ENCODE measurements at places on chromosomes 7 and 10.

DNA sequence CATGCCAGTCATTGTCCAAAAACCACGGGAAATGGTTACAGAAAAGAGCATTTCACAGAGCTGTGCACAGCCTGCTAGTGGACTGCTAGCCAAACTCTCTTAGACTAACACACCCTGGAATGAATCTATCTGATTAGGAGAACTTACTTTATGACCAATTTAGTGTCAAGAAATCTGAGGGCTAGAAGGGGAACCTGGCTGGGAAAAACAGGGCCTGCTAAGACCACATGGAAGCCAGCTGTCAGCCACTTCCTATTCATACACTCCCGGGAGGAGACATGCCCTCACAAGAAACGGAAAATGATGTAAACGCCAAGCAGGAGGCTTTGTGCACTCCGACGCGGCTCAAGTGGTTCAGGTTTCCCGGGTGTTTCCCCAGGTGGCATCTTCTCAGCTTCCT is 54.8 kb downstream of the MPP7 start:
- DNase-seq = no peak

- peak; percentile 8 for DNase-seq
These were observed 6.4 kb downstream of the ZFYVE27 start for GRCh38 chr10:97743169-97743943.

DNA sequence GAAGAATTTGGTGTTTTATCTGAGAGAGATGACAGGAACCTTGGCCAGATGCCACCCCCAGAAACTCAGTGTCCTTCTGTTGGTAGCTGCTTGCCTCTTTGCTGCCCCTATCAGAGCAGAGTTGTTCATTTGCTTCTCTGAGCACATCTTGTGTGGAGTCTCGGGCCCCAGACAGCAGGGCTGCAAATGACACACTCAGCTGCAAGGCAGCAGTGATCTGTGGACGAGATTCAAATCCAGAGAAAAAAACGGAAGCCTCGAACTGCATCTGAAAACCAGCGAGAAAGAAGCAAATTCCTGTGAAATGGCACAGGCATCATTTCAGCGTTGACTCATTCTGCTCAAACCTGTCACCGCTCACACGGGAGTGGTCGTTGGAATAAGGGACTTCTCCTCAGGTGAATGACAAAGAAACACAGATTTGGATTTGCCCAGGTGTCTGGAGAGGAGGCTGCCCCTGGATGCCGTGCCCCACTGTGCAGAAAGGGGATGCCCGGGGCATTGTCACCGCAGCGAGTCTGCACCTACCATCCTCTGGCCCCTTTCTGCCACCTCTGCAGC is 144.7 kb downstream of the PFKFB3 start:
- DNase-seq = no peak

- DNase-seq = no peak
These were observed 316.5 kb upstream of the IMMP2L start for GRCh38 chr7:111878785-111879184.

DNA sequence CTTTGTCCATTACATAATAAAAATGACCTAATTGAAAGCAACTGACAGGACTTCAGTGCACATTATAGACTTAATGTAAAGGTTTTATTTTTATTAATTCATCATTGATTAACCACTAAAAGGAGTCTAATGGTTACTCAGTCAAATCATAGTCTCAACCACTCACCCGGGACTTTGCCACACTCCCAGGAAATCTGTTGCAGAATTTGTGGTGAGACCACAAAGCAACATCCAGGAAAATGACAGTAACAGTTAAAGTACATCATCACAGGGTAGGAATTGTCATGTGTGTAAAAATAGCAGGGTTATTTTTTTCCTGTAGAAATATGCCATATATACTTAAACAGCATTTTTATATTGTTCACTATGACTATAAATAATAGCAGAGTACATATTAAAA is 6.3 kb upstream of the HGF start:
- DNase-seq = no peak

DNA sequence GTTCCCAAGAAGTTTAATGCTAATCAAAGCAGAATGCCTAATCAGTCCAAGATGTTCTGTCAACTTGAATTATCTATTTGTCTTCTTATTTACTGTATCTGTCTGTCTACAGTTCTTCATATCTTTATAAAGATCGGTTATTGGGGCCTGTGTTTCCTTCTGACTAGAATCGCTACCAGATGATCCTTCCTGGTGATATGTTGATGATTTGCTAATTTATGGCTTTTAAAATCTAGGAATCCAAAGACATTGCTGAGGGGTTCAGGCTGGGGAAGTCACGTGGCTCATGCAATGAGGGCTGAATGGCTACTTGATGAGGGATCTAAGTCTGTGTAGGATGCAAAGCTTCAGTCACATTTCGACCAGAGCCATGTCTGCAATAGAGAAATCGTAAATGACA is 536.3 kb downstream of the KCNMA1 start:
- no peak for DNase-seq

- DNase-seq = no peak
These were observed 163.8 kb upstream of the KLF14 start for GRCh38 chr7:130897515-130898419.

DNA sequence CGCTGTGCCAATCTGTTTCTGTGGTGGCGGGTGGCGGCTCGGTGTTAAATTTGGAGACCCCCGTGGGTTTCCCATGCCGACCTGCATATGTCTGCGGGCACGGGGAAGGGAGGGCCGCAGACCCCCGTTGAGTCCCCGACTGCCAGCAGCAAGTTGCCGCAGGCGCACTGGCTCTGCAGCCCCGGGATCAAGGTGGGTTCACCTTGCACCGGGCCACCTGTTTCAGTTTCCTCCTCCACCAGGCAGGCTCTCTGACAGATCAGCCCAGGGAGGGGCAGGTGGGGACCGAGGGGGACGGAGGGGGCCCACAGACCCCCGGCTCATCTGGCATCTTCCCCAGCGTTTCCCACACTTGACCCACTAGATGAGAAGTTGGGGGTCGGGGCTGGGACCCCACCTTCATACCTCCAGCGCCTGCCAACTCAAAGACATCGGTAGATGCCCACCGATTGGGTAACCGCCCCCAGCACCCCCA is 95.9 kb downstream of the CUX1 start:
- DNase-seq = no peak

- DNase-seq = peak; percentile 89
These were observed 161.1 kb downstream of the PAXIP1 start for GRCh38 chr7:154841731-154842331.

DNA sequence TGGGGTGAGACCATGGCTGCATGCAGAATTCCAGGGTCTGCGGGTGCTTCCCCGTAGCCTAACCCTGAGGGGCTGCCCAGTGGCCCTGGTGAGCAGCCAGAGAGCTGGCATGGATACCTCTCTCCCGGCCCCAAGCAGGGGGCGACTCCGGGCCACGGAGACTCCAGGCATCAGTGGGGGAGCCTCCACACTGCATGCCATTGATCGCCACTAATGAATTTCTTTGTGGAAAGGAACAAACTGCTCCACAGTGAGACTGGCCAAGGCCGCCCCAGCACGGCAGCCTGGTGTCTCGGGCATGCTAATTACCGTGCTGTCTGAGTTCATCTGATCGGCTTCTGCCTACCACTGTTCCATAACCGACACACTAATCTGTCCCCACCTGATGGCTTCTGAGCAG is 184.4 kb downstream of the GRID1 start:
- no peak for DNase-seq

GRCh38 chr7:42236266-42236975 is 588 bp downstream of the GLI3 start:
- DNase-seq = peak; percentile 33

DNA sequence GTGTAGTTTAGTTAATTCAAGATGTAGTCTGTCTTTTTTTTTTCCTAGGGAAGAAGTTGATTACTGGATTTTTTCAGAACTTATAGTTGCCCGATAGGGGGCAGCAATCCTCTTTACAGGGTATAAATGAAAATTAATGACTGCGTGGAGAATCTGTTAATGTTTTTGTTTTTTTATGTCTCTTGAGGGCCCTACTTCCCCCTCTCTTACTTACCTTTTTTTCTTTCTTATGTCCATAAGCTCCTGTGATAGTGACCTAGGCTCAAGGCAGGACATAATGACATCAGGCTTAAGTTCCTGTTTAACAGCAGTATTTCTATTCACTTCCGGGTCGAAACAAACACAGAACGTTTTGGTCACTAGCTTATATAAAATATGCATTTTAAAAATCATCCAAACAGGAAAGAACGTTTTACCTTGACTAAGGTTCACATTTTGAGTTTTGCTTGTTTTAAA is 18.8 kb downstream of the CDC123 start:
- peak; percentile 59 for DNase-seq

- peak; percentile 32 for DNase-seq
These were observed 118.6 kb upstream of the BTBD16 start for GRCh38 chr10:122152544-122152943.

DNA sequence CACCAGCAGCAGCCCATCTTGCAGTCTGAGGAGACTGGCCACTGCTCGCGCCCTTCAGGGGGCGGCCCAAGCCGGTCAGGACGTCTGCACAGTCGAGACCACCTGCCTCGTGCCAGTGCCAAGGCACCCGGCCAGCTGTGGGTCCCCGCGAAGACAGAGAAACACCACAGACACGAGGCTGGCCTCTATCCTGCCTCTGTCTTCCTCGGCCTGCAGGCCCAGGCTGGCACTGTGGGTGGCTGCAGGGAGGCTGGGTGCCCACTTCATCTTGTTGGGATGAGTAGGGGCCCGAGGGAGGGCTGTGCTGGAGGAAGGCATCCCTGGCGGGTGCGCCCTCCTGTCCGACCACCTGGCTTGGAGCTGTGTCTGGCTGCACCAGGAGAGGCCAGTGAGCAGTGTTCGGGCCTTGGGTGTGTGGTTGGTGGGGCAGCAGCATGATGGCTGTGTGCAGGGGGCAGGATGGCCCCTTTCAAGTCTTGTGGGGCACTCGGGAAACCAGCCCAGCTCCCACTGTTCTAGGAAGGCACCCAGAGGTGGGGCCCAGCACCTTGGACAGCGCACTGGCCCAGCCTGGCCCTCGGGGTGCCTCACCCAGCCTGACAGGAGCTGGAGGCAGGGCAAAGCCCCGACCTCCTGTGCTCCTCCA is 7.3 kb downstream of the DPYSL4 start:
- DNase-seq = no peak

DNA sequence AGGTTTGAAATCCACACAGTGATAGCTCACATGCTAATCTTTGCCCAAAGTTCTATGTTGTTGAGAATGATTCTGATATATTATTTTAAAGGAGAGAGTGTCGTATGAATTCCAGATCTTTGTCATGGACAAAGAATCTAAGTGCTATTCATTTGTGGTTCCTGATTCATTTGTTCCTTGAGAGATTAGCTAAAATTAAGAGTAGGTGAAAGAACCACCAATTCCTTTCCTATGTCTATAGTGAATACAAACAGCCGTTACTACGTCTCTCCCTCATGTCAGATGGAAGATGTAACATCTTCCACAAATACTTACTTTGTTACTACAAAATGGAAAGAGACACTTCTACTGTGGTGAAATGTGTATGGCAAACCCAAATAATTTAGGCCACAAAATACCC is 3.3 kb upstream of the PLXDC2 start:
- no peak for DNase-seq

- DNase-seq = no peak
These were observed 116.3 kb downstream of the MLLT10 start for GRCh38 chr10:21650353-21650752.

DNA sequence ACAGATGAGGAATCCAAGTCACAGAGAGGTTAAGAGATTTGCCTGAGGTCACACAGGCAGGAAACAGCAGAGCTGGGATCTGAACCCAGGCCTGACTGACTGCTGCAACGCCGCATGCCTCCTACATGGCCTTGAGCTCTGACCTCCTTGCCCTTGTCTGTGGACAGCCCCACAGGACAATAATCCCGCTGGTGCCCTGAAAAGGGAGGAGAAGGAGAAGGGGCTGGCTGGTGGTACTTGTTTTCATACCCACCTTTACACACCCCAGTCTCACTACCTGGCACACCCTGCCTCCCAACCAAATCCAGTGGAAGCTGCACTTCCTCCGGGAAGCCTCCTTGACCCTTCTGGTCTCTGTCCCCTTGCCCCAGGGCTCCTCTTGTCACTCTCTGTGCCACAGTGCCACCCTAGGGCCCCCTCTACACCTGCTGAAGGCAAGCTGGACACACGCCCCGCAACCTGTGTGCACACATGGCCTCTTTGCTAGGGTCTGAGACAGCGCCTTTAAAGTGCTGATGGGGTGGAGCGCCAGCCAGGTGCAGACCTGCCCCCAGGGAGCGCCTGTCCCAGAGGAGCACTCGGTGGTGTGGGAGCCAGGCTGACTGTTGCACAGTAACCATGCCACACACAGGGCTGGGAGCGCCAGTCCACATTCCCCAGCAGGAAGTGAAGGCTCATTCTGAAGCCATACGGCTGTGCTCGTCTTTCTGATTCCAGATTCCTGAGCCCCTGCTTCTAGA is 38.6 kb downstream of the ZCCHC24 start:
- DNase-seq = peak; percentile 77

DNA sequence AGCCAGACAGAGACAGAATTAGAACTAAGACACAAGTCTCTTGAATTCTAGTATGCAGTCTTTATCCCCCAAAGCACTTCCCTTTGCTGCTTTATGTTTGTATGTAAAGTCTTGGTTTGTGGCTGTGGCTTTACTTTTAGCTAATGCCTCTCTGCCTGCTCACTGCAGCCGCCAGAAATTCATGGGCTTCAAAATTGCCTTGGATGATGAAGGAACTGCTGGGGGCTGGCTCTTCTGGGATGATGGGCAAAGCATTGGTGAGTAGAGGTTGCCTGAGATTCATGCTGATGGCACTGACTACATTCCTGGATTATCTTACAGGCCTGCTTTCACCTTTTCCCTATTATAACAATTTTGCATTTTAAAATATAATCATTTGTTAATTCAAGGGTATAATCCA is 10.9 kb upstream of the MGAM2 start:
- no peak for DNase-seq

GRCh38 chr7:17623546-17624185 is 316.6 kb downstream of the SNX13 start:
- DNase-seq = peak; percentile 14

DNA sequence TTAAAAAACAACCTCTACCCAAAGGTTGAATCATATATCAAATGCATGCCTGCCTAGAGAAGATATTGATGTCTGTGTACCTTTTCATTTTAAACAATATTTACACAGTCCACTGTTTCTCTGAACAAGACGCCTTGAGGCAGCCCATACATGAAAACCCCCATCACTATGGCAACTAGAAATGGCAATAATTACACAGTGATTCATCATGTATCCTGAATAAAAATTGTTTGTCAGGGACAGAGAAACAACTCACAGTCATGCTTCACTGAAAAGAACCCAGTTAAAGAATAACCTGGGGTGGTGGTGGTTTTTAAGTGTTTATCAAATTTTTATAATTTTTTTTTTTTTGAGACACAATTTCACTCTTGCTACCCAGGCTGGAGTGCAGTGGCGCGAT is 19.7 kb downstream of the DNAJC12 start:
- peak; percentile 83 for DNase-seq

DNA sequence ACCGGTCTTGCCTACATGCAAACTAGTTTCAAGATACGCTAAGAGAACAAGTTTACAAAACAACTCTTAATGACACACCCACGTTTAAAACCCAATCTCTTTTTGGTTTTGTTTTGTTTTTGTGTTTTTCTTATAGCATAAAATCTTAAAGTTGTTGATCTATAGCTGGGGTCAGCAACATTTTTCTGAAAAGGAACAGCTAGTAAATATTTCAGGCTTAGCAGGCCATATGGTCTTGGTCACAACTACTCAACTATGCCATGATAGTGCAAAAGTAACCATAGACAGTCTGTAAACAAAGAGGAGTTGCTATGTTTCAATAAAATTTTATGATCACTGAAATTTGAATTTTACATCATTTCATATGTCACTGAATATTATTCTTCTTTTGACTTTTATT is 327.4 kb downstream of the AGMO start:
- no peak for DNase-seq

Data from NCI-H69 (cell line).